Activated naive CD4-positive, alpha-beta T cell treated with anti-CD3 and anti-CD28 coated beads for 36 hours (primary cell): ENCODE measurements at places on chromosomes 16 and 17. TPM values are rescaled to one million over a fixed set of nuclear protein-coding genes. Genes with fewer than 3 reads are reported as not detected.

DNA sequence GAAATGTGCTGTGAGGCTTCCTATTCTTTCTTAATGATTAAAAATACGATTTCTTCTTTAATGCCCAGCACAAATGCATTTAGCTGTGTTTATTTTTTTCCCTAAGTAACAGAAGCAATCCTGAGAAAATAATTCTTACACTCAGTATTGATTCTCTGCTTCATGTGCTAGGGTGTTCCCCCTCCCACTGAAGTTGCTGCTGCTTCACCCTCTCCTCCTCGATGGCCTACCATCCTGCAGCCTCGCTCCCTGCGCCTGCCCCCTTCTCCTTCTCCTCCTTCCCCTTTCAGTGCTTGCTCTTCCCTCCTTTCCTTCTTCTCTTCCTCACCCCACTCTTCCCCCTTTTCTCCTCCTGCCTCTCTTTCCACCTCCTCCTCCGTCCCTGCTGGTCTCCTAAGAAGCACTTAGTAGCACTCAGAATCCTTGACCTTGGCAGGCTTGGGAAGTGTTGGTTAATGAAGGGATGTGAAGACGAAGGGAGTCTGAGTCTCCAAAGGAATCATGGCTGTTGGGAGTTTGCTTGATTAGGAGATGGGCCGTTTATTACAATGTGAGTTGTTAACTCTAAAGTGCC is 119.7 kb downstream of the RPTOR start:
- no peaks in the 10 kb centered on the region for H3K27me3 ChIP-seq
- H3K4me3 ChIP-seq: peak overlapping the region; percentile 60
- H3K36me3 ChIP-seq: peaks cover 4% of the 10 kb centered on the region
- H3K27ac ChIP-seq: peak overlapping the region; percentile 86

DNA sequence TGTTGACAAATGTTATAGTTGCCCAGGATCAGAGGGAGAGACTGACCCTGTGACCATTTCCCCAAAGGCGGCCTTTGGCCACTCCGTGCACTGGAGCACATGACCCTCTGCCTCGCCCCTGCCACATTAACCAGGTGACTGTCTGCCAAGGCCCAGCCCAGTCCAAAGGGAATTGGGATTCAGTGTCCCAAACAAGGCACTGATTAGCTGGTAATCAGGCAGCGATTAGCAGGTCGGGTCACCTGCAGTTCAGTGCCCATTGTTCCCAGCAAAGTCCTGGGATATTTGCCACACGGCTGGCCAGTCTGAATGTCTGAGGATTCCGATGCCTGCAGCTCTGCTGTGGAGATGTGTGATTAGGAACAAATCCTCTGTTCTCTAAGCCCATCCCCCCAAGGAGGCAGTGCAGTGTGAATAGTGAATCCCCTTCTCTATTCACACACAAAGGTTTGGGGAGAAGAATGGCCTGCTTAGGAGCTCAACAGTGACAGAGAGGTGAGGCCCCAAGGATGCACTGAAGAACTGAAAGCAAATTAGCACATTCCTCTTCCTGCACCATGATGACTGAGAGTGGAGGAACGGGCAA is 123.1 kb upstream of the MAF start:
- DNase-seq: no peak
- no peaks in the 10 kb centered on the region for H3K36me3 ChIP-seq
- no peak overlapping the region for H3K4me3 ChIP-seq
- no peak overlapping the region for H3K27ac ChIP-seq

DNA sequence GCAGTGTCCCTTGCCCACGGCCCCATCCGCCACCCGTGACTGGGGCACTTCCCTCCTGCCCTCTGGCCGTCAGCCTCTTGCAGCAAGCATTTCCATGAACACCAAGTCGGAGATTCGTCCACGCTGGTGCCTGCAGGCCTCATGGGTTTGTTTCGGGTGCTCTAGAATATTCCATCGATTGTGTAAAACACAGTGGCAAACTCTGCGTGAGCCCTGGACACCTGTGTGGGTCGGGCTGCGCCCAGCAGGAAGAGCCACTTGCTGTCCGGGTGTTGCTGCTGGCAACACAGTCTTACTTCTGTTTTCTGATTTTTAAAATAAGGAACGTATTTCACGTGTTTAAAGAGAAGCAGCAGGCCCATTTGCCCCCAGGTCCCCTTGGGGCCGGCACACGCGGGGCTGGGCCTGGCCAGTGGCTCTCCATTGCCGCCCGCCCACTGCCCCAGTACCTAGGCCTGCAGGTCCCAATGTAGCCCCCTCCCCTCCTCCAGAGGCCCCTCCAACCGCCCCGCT is 10.0 kb downstream of the CYBC1 start:
- peaks cover 5% of the 10 kb centered on the region for H3K4me1 ChIP-seq
- H3K27me3 ChIP-seq: no peaks in the 10 kb centered on the region
- H3K4me3 ChIP-seq: no peak overlapping the region

GRCh38 chr17:48001197-48001596 is 30.3 kb downstream of the CDK5RAP3 start:
- no peak for DNase-seq
- H3K27ac ChIP-seq: no peak overlapping the region
- H3K36me3 ChIP-seq: no peaks in the 10 kb centered on the region
- H3K4me3 ChIP-seq: no peak overlapping the region

GRCh38 chr17:69207151-69207550 is 21.5 kb downstream of the ABCA10 start:
- no peaks in the 10 kb centered on the region for H3K27me3 ChIP-seq
- H3K4me1 ChIP-seq: no peaks in the 10 kb centered on the region
- no peak overlapping the region for H3K4me3 ChIP-seq

DNA sequence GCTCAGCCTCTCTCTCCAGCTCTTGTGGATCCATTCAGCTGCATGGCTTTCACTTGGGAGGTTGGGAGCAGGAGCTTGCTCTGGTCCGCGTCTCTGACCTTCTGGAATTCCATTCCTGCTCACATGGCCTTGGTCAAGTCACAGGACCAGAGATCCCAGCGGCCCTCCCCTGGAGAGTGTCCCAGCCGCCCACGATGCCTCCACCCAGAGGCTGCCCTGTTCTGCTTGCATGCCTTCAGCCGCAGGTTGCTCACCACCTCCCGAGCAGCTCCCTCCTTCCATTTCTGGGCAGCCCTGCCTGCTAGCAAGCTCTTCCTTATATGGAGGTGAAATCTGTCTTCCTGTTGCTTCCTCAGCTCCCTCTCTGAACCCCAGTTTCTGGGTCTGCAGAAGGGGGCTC is 32.6 kb downstream of the RAI1 start:
- H3K4me1 ChIP-seq: peaks cover 36% of the 10 kb centered on the region
- no peak overlapping the region for H3K27ac ChIP-seq
- H3K27me3 ChIP-seq: no peaks in the 10 kb centered on the region
- H3K4me3 ChIP-seq: no peak overlapping the region
- H3K36me3 ChIP-seq: no peaks in the 10 kb centered on the region
- peak; percentile 41 for DNase-seq

- H3K4me1 ChIP-seq: no peaks in the 10 kb centered on the region
- H3K4me3 ChIP-seq: no peak overlapping the region
- H3K27ac ChIP-seq: no peak overlapping the region
- no peaks in the 10 kb centered on the region for H3K36me3 ChIP-seq
Observed at GRCh38 chr17:72349491-72349995, 228.7 kb downstream of the SOX9 start.

DNA sequence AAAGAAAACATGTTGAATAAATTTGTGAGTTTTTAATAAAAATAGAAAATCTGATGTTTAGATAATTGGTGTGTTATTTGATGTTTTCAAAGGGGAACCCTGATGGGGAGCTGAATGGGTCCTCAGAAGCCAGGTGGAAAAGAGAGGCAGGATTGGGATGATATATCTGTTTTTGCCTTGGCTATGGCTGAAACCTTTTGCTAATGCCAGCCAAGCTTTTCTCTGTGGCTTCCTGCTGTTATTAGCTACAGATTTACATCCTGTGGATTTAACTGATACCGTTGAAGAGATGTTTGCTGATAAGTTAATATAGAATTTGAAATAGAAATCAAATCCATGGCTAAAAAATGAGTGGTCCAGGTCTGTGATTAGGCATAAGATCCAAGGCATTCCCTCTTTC is 4.2 kb upstream of the AATF start:
- DNase-seq: no peak
- peaks cover 60% of the 10 kb centered on the region for H3K27me3 ChIP-seq
- no peak overlapping the region for H3K27ac ChIP-seq
- no peak overlapping the region for H3K4me3 ChIP-seq
- H3K36me3 ChIP-seq: no peaks in the 10 kb centered on the region
- peaks cover 24% of the 10 kb centered on the region for H3K4me1 ChIP-seq

DNA sequence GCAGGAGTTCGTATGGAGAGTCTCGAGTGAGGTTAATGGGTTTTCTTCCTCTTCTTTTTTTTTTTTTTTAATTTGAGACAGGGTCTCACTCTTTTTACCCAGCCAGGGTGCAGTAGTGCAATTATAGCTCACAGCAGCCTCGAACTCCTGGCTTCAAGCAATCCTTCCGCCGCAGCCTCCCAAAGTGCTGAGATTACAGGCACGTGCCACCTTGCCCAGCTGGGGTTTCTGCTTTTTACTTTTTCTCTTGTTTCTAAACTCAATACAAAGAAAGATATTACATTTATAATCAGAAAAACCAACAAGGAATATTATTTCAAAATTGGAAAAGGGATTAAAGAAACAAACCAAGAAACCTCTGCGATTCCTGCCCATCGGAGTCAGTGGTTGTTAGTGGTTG is 175.9 kb downstream of the SEC14L1 start:
- peaks cover 26% of the 10 kb centered on the region for H3K4me1 ChIP-seq
- no peak overlapping the region for H3K4me3 ChIP-seq
- no peaks in the 10 kb centered on the region for H3K27me3 ChIP-seq
- no peak for DNase-seq
- no peak overlapping the region for H3K27ac ChIP-seq
- H3K36me3 ChIP-seq: no peaks in the 10 kb centered on the region

GRCh38 chr17:72430611-72431432 is 310.0 kb downstream of the SOX9 start:
- no peak overlapping the region for H3K27ac ChIP-seq
- no peaks in the 10 kb centered on the region for H3K36me3 ChIP-seq
- no peak for DNase-seq
- no peaks in the 10 kb centered on the region for H3K27me3 ChIP-seq

- DNase-seq: no peak
- peak overlapping the region; percentile 30 for H3K27ac ChIP-seq
Observed at GRCh38 chr17:74754832-74755231, 6.4 kb downstream of the NHERF1 start.

DNA sequence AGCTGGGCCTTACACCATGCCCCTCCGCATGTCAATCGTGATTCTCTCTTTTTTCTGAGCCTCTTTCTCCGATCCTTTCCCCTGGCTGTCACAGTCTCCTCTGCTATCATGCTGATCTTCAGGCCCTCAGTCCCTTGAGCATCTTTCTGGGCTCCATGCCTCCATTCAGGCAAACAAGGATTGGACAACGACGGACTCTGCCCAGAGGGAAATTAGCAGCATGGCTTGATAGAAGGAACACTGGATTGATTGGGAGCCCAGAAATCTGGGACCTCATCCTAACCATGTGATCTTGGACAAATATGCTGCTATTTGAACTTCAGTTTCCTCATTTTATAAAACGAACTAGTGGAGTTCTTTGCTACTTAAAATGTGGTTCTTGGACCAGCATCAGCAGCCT is 19.6 kb upstream of the PHF12 start:
- H3K4me1 ChIP-seq: no peaks in the 10 kb centered on the region
- no peaks in the 10 kb centered on the region for H3K27me3 ChIP-seq
- H3K27ac ChIP-seq: no peak overlapping the region
- H3K4me3 ChIP-seq: no peak overlapping the region
- H3K36me3 ChIP-seq: no peaks in the 10 kb centered on the region

- H3K4me3 ChIP-seq: no peak overlapping the region
- no peak for DNase-seq
- peaks cover 7% of the 10 kb centered on the region for H3K4me1 ChIP-seq
- no peaks in the 10 kb centered on the region for H3K36me3 ChIP-seq
- no peak overlapping the region for H3K27ac ChIP-seq
Observed at GRCh38 chr17:5248821-5249479, 14.3 kb upstream of the SCIMP start.

- peak overlapping the region; percentile 8 for H3K4me3 ChIP-seq
- H3K36me3 ChIP-seq: peaks cover 7% of the 10 kb centered on the region
- peak overlapping the region; percentile 73 for H3K27ac ChIP-seq
- no peaks in the 10 kb centered on the region for H3K27me3 ChIP-seq
- H3K4me1 ChIP-seq: peaks cover 71% of the 10 kb centered on the region
Observed at GRCh38 chr17:59361386-59361785, 29.9 kb downstream of the YPEL2 start.

DNA sequence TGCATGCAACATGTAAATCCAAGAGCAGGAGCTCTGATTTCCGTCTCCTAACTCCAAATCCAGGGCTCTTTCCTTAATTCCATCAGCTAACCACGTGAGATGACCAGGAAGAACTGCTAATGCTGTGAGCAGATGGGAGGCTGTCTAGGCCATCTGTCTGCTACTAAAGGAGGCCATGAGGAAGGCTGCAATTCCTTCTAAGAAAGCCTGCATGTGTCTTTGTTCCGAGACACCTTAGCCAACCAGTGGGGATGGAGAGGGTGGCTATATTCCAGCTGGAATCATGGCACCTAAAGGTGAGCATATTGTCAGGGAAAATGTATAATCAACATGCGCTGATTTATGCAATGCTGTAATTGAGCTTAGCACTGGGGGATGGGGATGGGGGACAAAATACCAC is 267.2 kb upstream of the CDH5 start:
- H3K27me3 ChIP-seq: peaks cover 11% of the 10 kb centered on the region
- no peak overlapping the region for H3K4me3 ChIP-seq

GRCh38 chr16:67667453-67667816 is 821 bp downstream of the C16orf86 start:
- H3K4me3 ChIP-seq: peak overlapping the region; percentile 90
- H3K36me3 ChIP-seq: peaks cover 1% of the 10 kb centered on the region
- no peak overlapping the region for H3K27ac ChIP-seq
- no peak for DNase-seq

DNA sequence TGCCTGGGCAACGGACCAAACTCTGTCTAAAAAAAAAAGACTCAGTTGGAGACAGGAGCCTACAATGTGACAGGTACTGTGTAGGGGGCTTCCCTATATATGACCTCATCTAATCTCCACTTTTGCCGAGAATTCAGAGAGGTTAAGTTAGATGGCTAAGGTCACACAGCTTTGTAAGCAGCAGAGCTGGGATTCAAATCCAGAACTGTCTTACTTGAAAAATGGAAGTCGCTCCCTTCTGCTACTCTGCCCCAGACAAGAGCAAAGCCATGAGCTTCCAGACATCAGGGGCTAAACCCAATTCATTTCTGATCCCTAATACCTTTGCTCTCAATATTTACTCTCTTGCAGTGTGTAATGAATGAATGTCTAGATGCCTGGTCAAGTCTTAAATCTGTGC is 41.5 kb upstream of the ABCC12 start:
- H3K27me3 ChIP-seq: no peaks in the 10 kb centered on the region
- no peak overlapping the region for H3K4me3 ChIP-seq
- H3K36me3 ChIP-seq: no peaks in the 10 kb centered on the region
- H3K27ac ChIP-seq: no peak overlapping the region

HOXB1 gene
- total RNA-seq: not detected

MT4 gene
- total RNA-seq: not detected

CNTNAP1 gene
- 1.5 TPM for total RNA-seq

SEPHS2 gene
- total RNA-seq: 37.8 TPM

CACNG4 gene
- not detected for total RNA-seq

NPIPA5 gene
- total RNA-seq: 13.1 TPM

FLYWCH2 gene
- total RNA-seq: 15.2 TPM

CTNS gene
- total RNA-seq: 4.5 TPM

ZNF174 gene
- 6.3 TPM for total RNA-seq

SEZ6 gene
- total RNA-seq: not detected

TMEM238L gene
- total RNA-seq: not detected

VMO1 gene
- total RNA-seq: not detected
